ENCODE measurements at places on chromosomes 5 and 9. TPM values are rescaled to one million over a fixed set of nuclear protein-coding genes. Genes with fewer than 3 reads are reported as not detected.

DNA sequence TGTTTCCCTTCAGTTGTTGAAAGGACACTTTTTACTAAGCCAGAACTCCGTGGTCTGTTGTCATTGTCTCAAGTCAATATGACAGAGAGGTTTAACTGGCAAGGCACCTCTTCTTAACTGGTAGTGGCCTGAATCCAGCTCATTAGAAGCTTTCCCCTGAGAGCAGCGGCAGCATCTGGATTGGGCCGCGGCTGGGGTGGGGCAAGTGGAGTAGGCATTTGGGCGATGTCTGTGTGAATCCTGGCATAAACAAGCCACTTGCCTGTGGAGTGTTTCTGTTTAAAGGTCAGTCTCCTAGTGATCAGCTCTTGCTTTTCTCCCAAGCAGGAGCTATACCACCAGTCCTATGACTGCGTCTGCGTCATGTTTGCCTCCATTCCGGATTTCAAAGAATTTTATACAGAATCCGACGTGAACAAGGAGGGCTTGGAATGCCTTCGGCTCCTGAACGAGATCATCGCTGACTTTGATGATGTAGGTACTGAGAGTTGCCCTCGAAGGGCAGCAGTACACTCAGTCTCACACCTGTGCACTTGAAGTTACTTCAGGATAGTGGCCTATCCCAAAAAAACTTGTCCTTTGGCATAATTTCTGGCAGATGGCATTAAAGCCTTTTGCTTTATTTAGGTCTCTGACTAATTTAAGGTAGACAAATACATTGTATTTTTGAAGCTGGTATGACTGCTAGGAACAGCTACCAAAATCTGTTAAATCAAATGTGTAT, 48.9 kb downstream of the CFAP90 start:
- no peak for DNase-seq
- peaks cover 10% of the 10 kb centered on the region for H3K4me1 ChIP-seq
- no peak overlapping the region for H3K4me3 ChIP-seq
- H3K27ac ChIP-seq = peak overlapping the region; percentile 76
- no peaks in the 10 kb centered on the region for H3K27me3 ChIP-seq

DNA sequence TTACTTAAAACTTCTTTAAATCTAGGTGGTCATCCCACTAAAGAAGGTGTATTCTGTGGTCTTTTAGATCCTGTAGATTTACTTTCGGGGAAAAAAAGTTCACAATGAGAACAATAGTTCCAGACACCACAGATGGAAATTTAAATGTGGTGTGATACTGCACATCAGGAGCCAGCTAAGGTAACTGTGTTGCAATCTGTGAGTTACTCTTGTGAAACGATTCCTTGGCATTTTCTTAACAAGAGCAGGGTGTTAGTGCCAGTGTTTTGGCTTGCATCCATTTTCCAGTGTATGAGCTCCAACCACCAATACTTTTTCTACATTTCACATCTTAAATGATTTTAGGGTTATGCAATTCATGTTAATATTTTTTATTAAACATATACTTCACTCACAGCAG, 674.5 kb downstream of the CETN3 start:
- no peak overlapping the region for H3K27ac ChIP-seq
- DNase-seq = no peak
- H3K36me3 ChIP-seq = no peaks in the 10 kb centered on the region
- peaks cover 34% of the 10 kb centered on the region for H3K4me1 ChIP-seq

GRCh38 chr5:65742565-65743231, 20.7 kb downstream of the NLN start:
- no peak overlapping the region for H3K4me3 ChIP-seq
- H3K27me3 ChIP-seq = no peaks in the 10 kb centered on the region
- H3K4me1 ChIP-seq = no peaks in the 10 kb centered on the region
- H3K36me3 ChIP-seq = no peaks in the 10 kb centered on the region
- DNase-seq = no peak

DNA sequence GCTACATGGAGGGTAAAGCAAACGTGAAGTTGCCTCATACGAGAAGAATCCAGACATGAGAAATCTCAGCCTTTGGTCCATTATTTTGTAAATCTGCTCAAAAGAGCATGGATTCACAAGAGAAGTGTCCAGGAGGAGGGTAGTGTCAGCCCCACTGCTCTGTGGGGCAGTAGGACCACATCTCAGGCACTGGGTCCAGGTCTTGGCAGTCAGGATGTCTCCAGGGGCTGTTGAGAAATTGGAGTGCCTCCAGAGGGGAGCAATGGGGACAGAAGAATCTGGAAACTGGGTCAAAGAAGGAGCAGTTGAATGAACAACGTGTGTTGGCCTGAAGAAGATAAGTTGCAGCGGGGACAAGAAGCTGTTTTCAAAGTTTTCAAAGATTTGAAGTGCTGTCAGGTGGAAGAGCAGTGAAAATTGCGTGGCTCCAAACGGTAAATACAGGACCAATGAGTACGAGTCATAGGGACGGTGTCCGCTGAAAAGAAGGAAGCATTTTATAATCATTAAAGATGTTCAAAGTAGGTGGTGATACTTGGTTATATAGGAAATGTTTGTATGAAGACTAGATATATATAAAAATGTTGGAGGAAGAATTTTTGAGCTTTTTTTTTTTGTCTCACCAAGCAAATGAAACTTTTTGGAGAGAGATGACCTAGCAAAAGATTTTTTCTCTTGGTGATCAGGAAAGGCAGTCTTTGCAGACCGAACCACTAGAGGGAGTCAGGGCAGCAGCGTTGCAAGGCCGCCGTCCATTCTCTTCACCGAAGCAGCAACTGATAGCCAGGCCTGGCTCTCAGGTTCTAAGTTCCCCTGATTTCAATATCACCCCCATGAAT, 57.1 kb upstream of the ZBED3 start:
- DNase-seq = peak; percentile 80
- H3K27me3 ChIP-seq = no peaks in the 10 kb centered on the region
- no peak overlapping the region for H3K4me3 ChIP-seq
- no peak overlapping the region for H3K27ac ChIP-seq
- no peaks in the 10 kb centered on the region for H3K36me3 ChIP-seq

DNA sequence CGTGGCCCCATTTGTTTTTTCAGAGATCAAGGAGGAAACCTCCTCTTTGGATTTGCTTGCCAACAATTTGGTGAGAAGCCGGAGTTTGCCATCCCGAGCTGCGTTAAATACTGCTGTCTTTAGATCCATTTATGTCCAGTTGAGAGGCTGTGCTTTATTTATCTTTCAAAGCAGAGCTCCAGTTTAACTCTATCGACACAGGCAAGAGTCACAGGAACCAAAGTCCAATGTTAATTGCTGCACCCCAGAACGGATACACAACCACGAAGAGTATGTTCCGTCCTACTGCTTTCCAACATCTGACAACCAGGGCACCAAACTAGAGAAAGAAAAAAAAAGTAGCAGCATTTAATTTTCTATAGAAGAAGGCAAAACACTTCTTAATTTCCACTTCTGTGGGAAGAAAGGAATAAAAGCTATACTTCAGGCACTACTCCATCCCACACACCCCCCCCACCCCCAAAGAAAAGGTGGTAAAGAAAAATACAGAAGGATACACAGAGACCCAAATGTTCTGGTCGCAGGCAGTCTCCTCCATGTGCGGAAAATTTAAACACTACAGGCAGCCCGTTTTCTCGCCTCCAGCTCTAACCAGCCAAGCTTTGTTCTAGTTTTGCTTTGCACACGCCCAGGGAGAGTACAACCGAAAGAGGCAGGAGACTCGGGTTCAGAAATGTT, 1.1 kb downstream of the FEM1C start:
- H3K27ac ChIP-seq = peak overlapping the region; percentile 98
- DNase-seq = no peak
- peak overlapping the region; percentile 93 for H3K4me3 ChIP-seq
- H3K36me3 ChIP-seq = peaks cover 17% of the 10 kb centered on the region
- H3K4me1 ChIP-seq = peaks cover 34% of the 10 kb centered on the region

DNA sequence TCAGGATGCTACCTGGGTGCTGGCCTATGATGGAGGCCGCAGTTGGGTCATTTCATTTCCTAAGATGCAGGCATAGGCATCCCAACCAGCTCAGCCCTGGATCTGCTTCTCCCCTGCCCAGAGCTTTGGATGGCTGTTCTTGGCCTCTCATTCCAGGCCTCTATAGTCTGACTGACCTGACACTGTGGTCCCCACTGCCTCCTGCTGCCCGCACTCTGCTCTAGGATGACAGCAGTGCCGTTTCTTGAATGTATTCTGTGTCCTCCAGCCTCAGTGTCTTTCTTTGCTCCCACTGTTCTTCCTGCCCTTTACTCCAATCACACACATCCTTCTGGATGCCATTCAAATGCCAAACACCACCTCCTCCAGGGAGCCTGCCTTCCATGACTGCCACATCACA, 235.7 kb downstream of the HSPA4 start:
- no peaks in the 10 kb centered on the region for H3K27me3 ChIP-seq
- no peak overlapping the region for H3K4me3 ChIP-seq
- H3K36me3 ChIP-seq = no peaks in the 10 kb centered on the region
- H3K4me1 ChIP-seq = peaks cover 14% of the 10 kb centered on the region
- H3K27ac ChIP-seq = no peak overlapping the region

GRCh38 chr5:148471379-148471778, 87.6 kb downstream of the FBXO38 start:
- no peak overlapping the region for H3K27ac ChIP-seq
- no peak overlapping the region for H3K4me3 ChIP-seq
- H3K36me3 ChIP-seq = no peaks in the 10 kb centered on the region

GRCh38 chr5:86546044-86546443, 71.7 kb upstream of the COX7C start:
- no peaks in the 10 kb centered on the region for H3K4me1 ChIP-seq
- H3K27ac ChIP-seq = no peak overlapping the region
- no peak overlapping the region for H3K4me3 ChIP-seq
- H3K27me3 ChIP-seq = no peaks in the 10 kb centered on the region

DNA sequence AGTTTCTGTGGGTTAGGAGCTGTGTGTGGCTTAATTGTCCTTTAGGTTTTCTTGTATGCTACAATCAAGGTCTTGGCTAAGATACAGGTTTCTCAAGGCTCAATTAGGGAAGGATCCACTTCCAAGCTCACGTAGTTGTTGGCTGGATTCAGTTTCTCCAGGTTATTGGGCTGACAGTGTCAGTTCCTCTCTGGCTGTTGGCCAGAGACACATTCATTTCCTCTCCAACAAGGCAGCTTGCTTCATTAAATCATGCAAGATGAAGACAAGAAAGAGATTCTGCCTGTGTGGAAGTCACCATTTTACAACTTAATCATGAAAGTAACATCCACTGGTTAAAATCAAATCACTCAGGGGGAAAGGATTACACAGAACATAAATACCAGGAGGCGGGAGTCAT, 275.7 kb upstream of the KIF2A start:
- no peaks in the 10 kb centered on the region for H3K4me1 ChIP-seq
- no peak for DNase-seq

GRCh38 chr9:84669013-84669287, 579 bp upstream of the NTRK2 start:
- H3K27ac ChIP-seq = no peak overlapping the region
- H3K4me1 ChIP-seq = peaks cover 5% of the 10 kb centered on the region
- no peaks in the 10 kb centered on the region for H3K36me3 ChIP-seq
- no peak for DNase-seq

FAM200C gene
- polyA plus RNA-seq = 1.4 TPM

DNAJB5 gene
- 148 TPM for polyA plus RNA-seq

MARVELD2 gene
- polyA plus RNA-seq = 0.03 TPM

PROB1 gene
- polyA plus RNA-seq = 15.2 TPM

CD180 gene
- polyA plus RNA-seq = 0.10 TPM

IFNA5 gene
- not detected for polyA plus RNA-seq
